ENCODE measurements at places on chromosomes 16 and 17.

- peak overlapping the region; percentile 87 for H3K27ac ChIP-seq
- peak overlapping the region; percentile 32 for H3K4me3 ChIP-seq
- no peaks in the 10 kb centered on the region for H3K27me3 ChIP-seq
- DNase-seq: no peak
- H3K36me3 ChIP-seq: no peaks in the 10 kb centered on the region
- H3K4me1 ChIP-seq: peaks cover 13% of the 10 kb centered on the region
These were observed 1.0 kb downstream of the HSD11B2 start for GRCh38 chr16:67431775-67432505.

DNA sequence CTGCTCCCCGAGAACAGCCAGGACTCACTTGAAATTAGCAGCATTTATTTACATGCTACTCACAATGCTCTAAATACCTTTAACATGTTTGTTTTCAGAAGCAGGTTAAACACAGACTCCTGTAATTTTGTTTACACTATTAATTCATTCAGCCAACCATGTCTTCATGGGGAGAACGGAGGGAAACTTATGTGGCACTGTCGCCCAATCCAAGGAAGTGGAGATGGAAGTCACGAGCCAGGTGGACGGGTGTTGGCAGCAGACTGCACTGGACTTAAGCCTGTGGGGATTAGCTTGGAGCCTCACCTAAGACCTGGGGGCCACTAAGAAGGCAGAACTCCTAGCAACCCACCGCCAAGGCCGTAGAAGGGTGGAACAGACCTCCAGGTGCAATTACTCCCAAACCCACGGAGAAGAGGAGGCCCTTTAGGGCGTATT lies 8.8 kb upstream of the GFAP start:
- no peaks in the 10 kb centered on the region for H3K4me1 ChIP-seq
- H3K4me3 ChIP-seq: no peak overlapping the region
- no peaks in the 10 kb centered on the region for H3K27me3 ChIP-seq
- no peak overlapping the region for H3K27ac ChIP-seq
- no peak for DNase-seq
- no peaks in the 10 kb centered on the region for H3K36me3 ChIP-seq

GRCh38 chr16:11576427-11577289 lies 10.1 kb downstream of the LITAF start:
- no peak overlapping the region for H3K27ac ChIP-seq
- DNase-seq: no peak

GRCh38 chr16:57503366-57503765 lies 17.1 kb upstream of the DOK4 start:
- no peaks in the 10 kb centered on the region for H3K27me3 ChIP-seq
- no peak for DNase-seq
- H3K36me3 ChIP-seq: no peaks in the 10 kb centered on the region

DNA sequence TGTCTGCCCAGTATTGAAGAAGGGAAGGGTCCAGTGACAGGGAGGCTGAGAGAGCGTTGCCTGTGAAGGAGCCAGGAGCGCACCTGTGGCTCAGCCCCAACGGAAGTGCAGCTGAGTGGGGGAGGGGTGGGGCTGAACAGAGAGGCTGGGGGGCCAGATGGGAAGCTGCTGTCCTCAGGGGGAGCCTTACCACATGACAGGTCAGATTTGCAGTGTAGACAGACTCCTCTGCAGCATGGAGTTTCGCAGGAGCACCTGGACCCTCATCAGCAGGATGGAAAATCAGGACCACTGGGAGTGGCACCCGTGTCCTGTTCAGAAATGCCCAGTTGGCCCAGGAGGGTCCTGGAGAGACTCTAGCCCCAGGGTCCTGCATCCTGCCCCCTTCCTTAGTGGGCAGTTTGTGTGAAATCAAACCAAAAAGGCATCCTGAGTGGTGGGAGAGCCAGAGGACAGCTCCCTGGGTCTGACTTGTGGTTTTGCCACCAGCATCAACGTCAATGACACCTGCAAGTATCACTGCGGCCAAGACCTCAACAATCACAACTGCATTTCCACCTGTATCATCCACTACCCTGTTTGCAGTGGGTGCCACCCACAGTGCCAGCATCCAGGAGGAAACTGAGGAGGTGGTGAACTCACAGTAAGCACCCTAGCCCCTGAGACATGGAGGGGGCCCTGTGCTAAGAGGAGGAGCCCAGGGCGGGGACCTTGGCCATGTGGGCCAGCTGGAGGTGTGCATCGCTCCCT lies 7.8 kb downstream of the CD300A start:
- no peaks in the 10 kb centered on the region for H3K27me3 ChIP-seq
- H3K4me3 ChIP-seq: no peak overlapping the region

DNA sequence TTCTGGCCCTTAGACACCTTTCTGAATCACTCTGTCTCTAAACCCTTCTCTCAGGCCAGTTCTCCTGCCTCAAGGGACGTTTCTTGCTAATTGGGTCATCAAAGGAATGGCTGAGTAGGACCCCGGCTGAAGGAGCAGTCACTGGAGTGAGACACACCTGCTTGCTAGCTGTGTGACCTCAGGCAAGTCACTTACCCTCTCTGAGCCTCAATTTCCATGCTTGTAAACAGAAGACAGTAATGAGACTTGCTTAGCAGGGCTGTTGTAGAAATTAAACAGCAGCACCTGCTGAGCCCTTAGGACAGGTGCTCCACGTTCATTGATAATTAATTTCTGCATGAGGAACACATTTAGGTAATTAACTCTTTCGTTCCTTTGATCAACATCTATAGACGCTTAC lies 6.8 kb downstream of the CIBAR2 start:
- DNase-seq: no peak

DNA sequence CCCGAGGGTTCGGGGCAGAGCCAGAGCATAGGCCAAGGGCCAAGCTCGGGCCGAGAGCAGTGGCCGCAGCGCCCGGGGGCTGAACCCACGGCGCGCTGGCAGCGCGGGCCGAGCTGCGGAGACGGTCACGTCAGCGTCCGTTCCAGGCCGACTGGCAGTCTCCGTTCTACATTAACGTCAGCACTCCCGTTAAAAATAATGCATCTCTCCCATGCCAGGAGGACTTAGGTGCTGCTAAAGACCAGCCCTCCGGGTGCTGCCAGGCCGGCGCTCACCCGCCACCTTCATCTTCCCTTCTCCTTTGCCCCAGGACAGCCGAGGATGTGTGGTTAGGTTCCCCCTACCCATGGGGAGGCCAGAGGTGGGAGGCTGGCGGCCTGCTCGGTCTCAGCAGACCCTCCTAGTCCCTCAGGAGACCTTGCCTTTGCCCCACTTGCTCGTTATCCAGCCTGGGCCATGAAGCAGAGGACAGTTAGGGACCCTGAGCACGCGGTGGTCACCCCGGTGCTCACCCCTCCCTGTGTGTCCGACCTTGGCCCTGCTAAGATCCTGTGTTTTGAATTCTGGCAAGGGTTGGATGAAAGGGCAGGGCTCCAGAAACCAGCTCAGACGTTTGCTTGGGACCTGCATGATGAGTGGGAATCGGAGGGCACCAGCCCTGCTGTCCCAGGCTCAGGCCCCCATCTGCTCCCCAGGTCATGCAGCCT lies 572 bp downstream of the MPG start:
- H3K4me3 ChIP-seq: peak overlapping the region; percentile 98
- H3K4me1 ChIP-seq: peaks cover 22% of the 10 kb centered on the region
- no peaks in the 10 kb centered on the region for H3K36me3 ChIP-seq
- no peaks in the 10 kb centered on the region for H3K27me3 ChIP-seq

GRCh38 chr17:77687921-77688320 lies 270.6 kb upstream of the TNRC6C start:
- no peak for DNase-seq
- H3K27me3 ChIP-seq: peaks cover 5% of the 10 kb centered on the region
- H3K4me3 ChIP-seq: no peak overlapping the region
- H3K36me3 ChIP-seq: no peaks in the 10 kb centered on the region
- no peaks in the 10 kb centered on the region for H3K4me1 ChIP-seq
- no peak overlapping the region for H3K27ac ChIP-seq

All from prostate gland (tissue), 2 donors.